Sigmoid colon (tissue), 7 donors: ENCODE measurements at places on chromosomes 7 and 10. TPM values are rescaled to one million over a fixed set of nuclear protein-coding genes. Genes with fewer than 3 reads are reported as not detected.
A peak's percentile ranks its signal among the peaks of the same experiment; 100 is the strongest.

GBX1 gene
- not detected for polyA plus RNA-seq

CPVL gene
- polyA plus RNA-seq: 5.4 TPM

BTBD16 gene
- not detected for polyA plus RNA-seq

GRCh38 chr10:63068246-63068645 is 64.9 kb upstream of the NRBF2 start:
- no peaks in the 10 kb centered on the region for H3K27me3 ChIP-seq
- DNase-seq: no peak
- no peaks in the 10 kb centered on the region for H3K36me3 ChIP-seq
- H3K27ac ChIP-seq: no peak overlapping the region
- no peak overlapping the region for H3K4me3 ChIP-seq

- no peak for DNase-seq
- H3K36me3 ChIP-seq: no peaks in the 10 kb centered on the region
- H3K4me3 ChIP-seq: no peak overlapping the region
- H3K4me1 ChIP-seq: peaks cover 15% of the 10 kb centered on the region
- H3K27ac ChIP-seq: peak overlapping the region; percentile 31
- no peaks in the 10 kb centered on the region for H3K27me3 ChIP-seq
Observed at GRCh38 chr7:69684369-69685292, 86.4 kb downstream of the AUTS2 start.

DNA sequence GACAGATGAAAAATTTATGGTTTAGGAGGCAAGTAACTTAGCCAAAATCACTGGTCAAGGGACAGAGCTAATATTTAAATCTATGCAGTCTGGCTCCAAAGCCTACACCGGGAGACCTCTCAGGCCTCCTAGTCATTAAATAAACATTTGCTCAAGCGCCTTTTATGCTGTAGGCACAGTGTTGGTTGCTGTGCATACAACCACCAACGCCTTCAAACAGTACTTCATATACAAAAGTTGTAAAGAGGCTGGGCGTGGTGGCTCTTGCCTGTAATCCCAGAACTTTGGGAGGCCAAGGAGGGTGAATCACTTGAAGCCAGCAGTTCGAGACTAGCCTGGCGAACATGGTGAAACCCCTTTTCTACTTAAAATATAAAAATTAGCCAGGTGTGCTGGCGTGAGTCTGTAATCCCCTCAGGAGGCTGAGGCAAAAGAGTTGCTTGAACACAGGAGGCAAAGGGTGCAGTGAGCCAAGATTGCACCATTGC is 159.8 kb downstream of the MAGI2 start:
- no peak overlapping the region for H3K27ac ChIP-seq
- H3K36me3 ChIP-seq: no peaks in the 10 kb centered on the region
- H3K4me1 ChIP-seq: no peaks in the 10 kb centered on the region
- no peak overlapping the region for H3K4me3 ChIP-seq

DNA sequence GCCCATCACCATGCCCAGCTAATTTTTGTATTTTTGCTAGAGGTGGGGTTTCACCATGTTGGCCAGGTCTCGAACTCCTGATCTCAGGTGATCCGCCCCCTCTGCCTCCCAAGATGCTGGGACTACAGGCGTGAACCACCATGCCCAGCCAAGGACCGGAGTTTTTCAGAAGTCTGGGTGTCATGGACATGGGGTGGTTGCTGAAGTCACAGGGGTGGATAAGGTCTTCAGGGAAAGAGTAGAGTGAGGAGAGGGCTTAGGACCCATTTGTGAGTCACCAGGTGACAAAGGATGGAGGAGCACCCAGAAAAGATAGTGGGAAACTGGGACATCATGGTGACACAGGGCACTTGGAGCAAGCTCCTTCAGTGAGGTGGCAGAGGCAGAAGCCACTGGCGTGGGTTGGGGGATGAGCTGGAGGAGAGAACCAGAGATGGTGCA is 2.8 kb upstream of the GPRIN2 start:
- H3K27ac ChIP-seq: no peak overlapping the region
- no peak overlapping the region for H3K4me3 ChIP-seq
- peaks cover 11% of the 10 kb centered on the region for H3K4me1 ChIP-seq
- H3K36me3 ChIP-seq: no peaks in the 10 kb centered on the region
- peak; percentile 57 for DNase-seq

GRCh38 chr10:32941357-32941756 is 16.7 kb downstream of the ITGB1 start:
- H3K27ac ChIP-seq: peak overlapping the region; percentile 75
- H3K4me3 ChIP-seq: no peak overlapping the region
- H3K36me3 ChIP-seq: no peaks in the 10 kb centered on the region

GRCh38 chr7:102872460-102872859 is 40.3 kb upstream of the LRRC17 start:
- no peak for DNase-seq
- H3K27me3 ChIP-seq: no peaks in the 10 kb centered on the region
- no peaks in the 10 kb centered on the region for H3K36me3 ChIP-seq
- no peaks in the 10 kb centered on the region for H3K4me1 ChIP-seq
- no peak overlapping the region for H3K27ac ChIP-seq

- no peak for DNase-seq
- H3K27ac ChIP-seq: no peak overlapping the region
- no peaks in the 10 kb centered on the region for H3K36me3 ChIP-seq
- H3K27me3 ChIP-seq: no peaks in the 10 kb centered on the region
Observed at GRCh38 chr10:4108693-4109092, 323.7 kb upstream of the KLF6 start.

DNA sequence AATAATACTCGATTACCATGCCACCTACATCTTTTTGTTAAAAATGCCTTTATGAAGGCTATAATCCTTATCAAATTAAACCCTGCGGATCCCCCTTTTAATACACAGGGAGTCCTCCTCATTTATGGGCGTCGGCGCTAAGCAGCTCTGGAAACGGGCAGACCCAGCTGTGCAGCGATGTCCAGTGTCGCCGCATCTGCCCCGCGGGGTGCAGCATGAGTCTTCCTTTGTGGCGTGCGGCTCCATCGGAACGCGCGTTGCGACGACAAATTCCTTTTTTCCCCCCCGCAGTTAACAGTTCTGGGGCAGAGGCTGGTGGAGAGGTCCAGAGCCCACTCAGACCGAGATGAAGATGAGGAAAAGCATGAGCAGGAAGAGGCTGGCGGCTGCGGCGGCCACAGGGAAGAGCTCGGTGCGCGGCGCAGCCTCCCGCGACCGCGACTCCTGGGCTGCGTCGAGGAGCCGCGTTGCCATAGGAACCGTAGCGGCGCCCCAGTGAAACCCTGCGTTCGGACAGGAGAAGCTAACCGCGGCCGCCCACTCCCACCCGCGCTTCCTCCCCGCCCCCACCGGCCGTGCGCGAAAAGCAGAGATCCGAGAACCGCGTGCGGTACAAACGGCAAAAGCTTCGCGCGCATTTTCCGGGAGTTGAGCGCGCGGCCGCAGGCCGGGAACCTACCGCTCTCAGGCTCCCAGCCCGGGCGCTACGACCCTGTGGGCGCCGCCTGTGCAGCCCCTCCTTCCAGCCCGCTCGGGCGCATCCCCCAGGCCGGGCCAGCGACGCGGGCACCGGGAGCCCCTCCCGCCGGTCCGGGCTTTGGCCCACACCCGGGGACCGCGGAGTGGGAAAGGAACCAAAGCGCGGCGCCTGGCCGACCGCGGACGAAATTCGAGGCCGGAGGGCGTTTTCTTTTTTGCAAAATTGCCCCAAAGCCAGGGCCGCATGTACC is 130.6 kb downstream of the SPAG6 start:
- peaks cover 17% of the 10 kb centered on the region for H3K4me1 ChIP-seq
- H3K4me3 ChIP-seq: peak overlapping the region; percentile 31
- no peaks in the 10 kb centered on the region for H3K36me3 ChIP-seq
- H3K27ac ChIP-seq: no peak overlapping the region
- H3K27me3 ChIP-seq: peaks cover 31% of the 10 kb centered on the region

GRCh38 chr7:124566583-124566982 is 199.0 kb downstream of the GPR37 start:
- H3K4me1 ChIP-seq: no peaks in the 10 kb centered on the region
- no peaks in the 10 kb centered on the region for H3K27me3 ChIP-seq
- no peak for DNase-seq
- H3K27ac ChIP-seq: no peak overlapping the region
- no peak overlapping the region for H3K4me3 ChIP-seq

DNA sequence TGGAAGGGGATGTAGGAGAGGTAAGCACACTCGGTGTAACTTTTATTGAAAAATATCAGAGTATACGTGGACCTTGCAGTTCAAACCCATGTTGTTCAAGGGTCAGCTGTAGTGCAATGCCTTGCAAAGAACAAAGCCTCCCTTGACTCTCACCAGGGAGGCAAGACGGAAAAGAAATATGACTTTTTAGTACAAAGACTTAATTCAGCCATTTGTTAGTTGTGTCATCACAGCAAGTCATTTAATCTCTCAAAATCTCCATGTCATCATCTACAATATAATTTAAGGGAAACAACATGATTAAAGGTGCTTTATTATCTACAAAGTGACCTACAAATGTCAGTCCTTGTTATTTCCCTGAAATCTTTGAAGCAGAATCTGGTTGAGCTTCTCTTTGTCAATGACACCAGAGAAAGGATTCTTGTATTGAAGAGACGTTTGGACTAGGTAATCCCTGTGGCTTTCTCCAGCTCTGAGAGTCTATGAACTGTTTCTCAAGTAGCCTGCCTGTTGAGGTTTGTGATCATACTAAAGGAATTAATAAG is 502.8 kb downstream of the REEP3 start:
- no peaks in the 10 kb centered on the region for H3K27me3 ChIP-seq
- no peak for DNase-seq
- H3K36me3 ChIP-seq: no peaks in the 10 kb centered on the region
- no peaks in the 10 kb centered on the region for H3K4me1 ChIP-seq
- no peak overlapping the region for H3K27ac ChIP-seq

GRCh38 chr7:23531050-23531793 is 559 bp downstream of the TRA2A start:
- peak; percentile 85 for DNase-seq
- H3K27ac ChIP-seq: peak overlapping the region; percentile 92
- peaks cover 31% of the 10 kb centered on the region for H3K4me1 ChIP-seq
- H3K4me3 ChIP-seq: peak overlapping the region; percentile 72
- H3K36me3 ChIP-seq: no peaks in the 10 kb centered on the region
- H3K27me3 ChIP-seq: no peaks in the 10 kb centered on the region

DNA sequence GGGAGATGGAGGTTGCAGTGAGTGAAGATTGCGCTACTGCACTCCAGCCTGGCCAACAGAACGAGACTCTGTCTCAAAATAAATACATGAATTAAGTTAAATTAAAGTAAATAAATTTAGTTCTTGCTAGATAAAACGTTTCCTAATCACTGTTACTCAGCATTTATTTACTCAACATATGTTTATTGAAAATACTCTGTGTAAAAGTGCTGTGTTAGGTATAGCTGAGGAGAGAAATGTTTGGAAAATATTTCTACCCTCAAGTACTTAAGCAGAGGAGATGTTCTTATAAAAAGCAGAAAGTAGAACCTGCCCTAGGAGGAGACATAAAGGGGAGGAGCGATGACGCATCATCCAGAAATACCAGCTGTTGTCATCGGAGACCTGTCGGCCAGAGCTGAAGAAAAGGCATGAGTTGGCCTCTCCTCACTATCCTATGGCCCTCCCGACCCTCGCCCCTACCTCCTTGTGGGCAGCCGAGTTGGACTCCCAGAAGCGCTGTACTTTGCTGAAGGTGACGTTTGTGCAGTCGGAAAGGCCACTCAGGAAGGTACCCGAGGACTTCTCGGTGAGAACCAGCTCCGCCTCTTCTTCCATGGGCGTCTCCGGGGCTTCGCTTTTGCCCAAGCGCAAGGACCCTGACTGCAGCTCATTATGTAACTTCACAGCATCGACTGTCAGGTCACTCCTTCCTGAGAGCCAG is 1.1 kb downstream of the RRP12 start:
- no peak for DNase-seq
- peaks cover 15% of the 10 kb centered on the region for H3K4me1 ChIP-seq
- H3K36me3 ChIP-seq: peaks cover 27% of the 10 kb centered on the region
- peak overlapping the region; percentile 82 for H3K27ac ChIP-seq
- H3K27me3 ChIP-seq: no peaks in the 10 kb centered on the region
- no peak overlapping the region for H3K4me3 ChIP-seq

- no peaks in the 10 kb centered on the region for H3K36me3 ChIP-seq
- H3K4me1 ChIP-seq: peaks cover 12% of the 10 kb centered on the region
- H3K27ac ChIP-seq: peak overlapping the region; percentile 58
Observed at GRCh38 chr7:70614237-70615045, 517.5 kb upstream of the GALNT17 start.

GRCh38 chr10:71746344-71747037 is 26.8 kb downstream of the VSIR start:
- H3K4me1 ChIP-seq: no peaks in the 10 kb centered on the region
- H3K4me3 ChIP-seq: no peak overlapping the region
- H3K27me3 ChIP-seq: no peaks in the 10 kb centered on the region
- DNase-seq: no peak
- H3K36me3 ChIP-seq: peaks cover 19% of the 10 kb centered on the region

- DNase-seq: no peak
- no peak overlapping the region for H3K4me3 ChIP-seq
- no peak overlapping the region for H3K27ac ChIP-seq
- H3K36me3 ChIP-seq: no peaks in the 10 kb centered on the region
- H3K4me1 ChIP-seq: no peaks in the 10 kb centered on the region
- no peaks in the 10 kb centered on the region for H3K27me3 ChIP-seq
Observed at GRCh38 chr7:144656965-144657517, 178.8 kb downstream of the TPK1 start.

DNA sequence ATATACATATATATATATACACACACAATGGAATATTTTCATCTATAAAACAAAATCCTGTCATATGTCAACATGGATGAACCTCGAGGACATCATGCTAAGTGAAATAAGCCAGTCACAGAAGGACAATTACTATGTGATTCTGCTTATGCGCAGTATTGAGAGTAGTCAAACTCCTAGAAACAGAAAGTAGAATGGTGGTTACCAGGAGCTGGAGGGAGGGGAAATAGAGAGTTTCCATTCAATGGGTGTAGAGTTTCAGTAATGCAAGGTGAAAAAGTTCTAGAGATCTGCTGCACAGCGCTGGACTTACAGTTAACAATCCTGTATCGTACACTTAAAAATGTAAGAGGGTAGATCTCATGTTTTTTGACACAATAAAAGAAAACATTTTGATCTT is 181.9 kb downstream of the CDCA7L start:
- DNase-seq: no peak
- no peak overlapping the region for H3K4me3 ChIP-seq
- no peaks in the 10 kb centered on the region for H3K27me3 ChIP-seq

- DNase-seq: no peak
- H3K27me3 ChIP-seq: no peaks in the 10 kb centered on the region
- no peaks in the 10 kb centered on the region for H3K36me3 ChIP-seq
- H3K27ac ChIP-seq: no peak overlapping the region
Observed at GRCh38 chr7:37065779-37066271, 341.5 kb upstream of the AOAH start.
